ENCODE measurements at places on chromosomes 12 and 14.
A peak's percentile ranks its signal among the peaks of the same experiment; 100 is the strongest.

- DNase-seq: no peak
These were observed 69.6 kb downstream of the NT5DC3 start for GRCh38 chr12:103771466-103771865.

DNA sequence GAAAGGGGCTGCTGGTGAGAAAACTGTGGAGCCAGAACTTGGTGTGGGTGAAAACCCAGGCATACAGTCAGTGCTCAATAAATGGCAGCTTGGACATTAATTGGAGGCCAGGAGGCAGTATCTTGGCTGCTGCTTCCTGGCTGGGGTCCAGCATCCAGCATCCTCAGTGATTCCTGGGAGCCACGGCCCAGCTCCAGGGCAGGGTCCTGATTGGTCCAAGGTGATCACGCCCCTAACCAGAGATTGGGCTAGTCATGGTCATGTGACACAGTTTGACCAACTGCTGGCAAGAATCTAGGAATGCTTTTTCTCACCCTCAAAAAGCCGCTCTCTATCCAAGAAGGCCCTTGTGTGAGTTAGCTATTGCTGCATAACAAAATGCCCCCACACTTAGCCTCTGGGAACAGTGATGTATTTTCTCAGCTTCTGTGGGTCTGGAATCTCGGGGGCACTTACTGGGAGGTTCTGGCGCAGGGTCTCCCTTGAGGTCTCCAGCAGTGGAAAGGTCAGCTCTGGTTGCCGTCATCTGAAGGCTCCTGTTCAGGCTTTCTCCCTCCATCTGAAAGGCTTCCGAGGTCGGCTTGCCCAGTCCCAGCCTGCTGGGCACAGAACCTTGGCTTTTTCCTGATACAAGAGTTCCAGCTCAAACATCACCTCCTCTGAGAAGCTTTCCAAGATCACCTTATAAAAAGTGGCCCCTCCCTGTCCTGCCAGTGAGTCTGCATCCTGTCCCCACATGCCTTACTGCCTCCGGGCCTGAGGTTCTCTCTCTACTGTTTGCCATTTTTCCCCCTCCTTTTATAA is 119.2 kb upstream of the NCOR2 start:
- no peak for DNase-seq

GRCh38 chr12:106913456-106913855 is 42.3 kb upstream of the TMEM263 start:
- DNase-seq: no peak

DNA sequence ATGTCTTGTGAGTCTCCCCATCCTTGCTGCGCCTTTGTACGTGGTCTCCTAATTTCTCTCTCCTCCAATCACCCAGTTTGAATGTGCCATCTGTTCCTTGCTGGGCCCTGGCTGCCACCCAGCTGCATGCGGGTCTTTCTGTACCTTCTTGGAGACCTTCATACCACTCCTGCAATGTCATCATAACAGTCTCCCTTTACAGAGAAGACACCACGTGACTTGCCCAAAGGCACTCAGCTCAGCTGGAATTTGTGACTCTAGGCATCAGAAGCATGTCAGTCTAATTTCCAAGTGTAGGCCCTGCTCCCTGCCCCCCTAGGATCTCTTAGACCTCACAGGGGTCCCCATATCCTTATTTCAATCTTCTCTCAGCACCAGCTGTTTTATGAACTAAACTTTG is 284.2 kb downstream of the TTC8 start:
- DNase-seq: peak; percentile 8

DNA sequence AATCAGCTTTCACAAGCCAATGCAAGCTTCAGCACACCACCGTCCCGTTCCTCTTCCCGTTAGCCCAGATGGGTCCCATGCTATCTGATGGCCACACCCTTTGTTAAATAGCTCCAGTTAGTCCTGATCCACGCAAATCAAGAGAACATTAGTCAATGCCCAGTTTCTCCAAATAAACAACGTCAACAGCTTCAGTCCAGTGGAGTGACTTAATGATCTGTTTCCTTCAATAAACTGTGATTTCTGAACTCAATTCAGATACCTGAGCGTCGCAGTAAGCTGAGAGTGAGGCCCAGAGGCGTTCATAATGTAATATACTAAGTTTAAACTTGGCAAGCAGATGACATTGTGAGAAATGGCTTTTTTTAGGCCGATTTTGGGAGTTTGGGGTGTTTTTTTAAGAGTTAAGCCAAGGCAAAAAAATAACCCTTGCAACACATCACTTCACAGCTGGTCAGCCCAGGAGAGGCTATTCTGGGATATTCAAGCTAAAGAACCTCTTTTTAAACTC is 112.3 kb downstream of the ZFP36L1 start:
- DNase-seq: no peak

DNA sequence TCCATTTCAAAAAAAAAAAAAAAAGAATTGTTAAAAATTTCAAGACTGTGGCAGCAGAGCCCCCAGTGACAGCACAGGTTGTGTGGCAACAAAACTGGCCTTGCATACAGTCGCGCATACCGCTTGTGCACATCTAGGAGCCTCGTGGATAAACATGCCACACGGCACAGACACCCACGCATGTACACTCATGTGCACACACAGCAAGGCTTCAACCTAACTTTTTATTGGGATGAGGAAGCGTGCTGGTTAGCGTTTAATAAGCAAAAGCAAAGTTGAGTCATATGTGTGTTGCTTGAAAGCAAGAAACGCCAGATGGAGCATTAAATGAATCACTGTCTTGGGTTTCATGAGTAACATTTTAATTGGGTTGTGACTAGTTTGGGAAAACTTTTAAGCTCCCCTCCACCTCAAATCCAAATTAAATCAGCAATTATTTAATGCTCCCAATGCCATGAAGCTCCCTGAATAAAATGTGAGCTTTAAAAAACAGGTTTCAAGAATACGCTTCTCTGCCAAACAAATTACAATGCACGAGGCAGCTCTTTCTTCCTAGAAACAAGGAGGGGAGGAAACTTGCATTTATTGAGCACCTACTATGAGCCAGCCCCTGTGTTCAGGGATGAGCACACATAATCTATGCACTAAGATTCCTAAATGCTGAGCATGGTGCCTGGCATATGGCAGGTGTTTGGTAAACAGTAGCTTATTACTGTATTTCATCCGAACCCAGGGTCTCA is 35.7 kb upstream of the EML1 start:
- DNase-seq: no peak

DNA sequence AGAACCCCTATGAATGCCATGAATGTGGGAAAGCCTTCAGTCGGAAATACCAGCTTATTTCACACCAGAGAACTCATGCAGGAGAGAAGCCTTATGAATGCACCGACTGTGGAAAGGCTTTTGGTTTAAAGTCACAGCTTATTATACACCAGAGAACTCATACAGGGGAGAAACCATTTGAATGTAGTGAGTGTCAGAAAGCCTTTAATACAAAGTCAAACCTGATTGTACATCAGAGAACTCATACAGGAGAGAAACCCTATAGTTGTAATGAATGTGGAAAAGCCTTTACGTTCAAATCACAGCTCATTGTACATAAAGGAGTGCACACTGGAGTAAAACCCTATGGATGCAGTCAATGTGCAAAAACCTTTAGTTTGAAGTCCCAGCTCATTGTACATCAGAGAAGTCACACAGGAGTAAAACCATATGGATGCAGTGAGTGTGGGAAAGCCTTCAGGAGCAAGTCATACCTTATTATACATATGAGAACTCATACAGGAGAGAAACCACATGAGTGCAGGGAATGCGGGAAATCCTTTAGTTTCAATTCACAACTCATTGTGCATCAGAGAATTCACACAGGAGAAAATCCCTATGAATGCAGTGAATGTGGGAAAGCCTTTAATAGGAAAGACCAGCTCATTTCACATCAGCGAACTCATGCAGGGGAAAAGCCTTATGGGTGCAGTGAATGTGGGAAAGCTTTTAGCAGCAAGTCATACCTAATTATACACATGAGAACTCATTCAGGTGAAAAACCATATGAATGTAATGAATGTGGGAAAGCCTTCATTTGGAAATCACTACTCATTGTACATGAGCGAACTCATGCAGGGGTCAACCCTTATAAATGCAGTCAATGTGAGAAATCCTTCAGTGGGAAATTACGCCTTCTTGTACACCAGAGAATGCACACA is 22.3 kb downstream of the ZNF268 start:
- no peak for DNase-seq

GRCh38 chr14:65132855-65133254 is 30.5 kb upstream of the MAX start:
- no peak for DNase-seq

GRCh38 chr14:101757064-101757838 is 4.3 kb upstream of the PPP2R5C start:
- no peak for DNase-seq

GRCh38 chr12:22856178-22856577 is 231.2 kb downstream of the ETNK1 start:
- DNase-seq: no peak

- peak; percentile 18 for DNase-seq
These were observed 57.1 kb downstream of the ZDHHC17 start for GRCh38 chr12:76820888-76821482.

- DNase-seq: no peak
These were observed 110.7 kb downstream of the ZFC3H1 start for GRCh38 chr12:71552728-71553501.

DNA sequence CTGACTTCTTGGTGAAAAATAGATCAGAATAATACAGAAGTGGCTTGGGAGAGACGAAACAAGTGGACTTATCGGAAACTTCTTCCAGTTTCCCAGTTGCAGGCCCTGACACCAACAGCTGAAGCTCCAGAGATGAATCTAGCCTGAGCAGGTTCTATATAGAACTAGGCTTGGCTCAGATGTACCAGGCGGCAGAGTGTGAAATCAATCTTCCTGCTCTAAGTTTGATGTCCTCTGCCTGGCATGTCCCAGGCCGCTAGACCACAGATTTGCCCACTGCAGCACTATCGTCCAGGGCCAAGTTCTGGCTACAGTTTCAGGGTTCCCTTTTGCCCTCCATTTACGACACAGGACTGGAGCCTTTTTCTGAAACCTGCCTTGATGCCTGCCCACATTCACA is 91.3 kb upstream of the PLEKHA5 start:
- DNase-seq: no peak

GRCh38 chr12:56596815-56597214 is 33.3 kb downstream of the BAZ2A start:
- no peak for DNase-seq

GRCh38 chr14:85300107-85300506 is 229.8 kb upstream of the FLRT2 start:
- no peak for DNase-seq

DNA sequence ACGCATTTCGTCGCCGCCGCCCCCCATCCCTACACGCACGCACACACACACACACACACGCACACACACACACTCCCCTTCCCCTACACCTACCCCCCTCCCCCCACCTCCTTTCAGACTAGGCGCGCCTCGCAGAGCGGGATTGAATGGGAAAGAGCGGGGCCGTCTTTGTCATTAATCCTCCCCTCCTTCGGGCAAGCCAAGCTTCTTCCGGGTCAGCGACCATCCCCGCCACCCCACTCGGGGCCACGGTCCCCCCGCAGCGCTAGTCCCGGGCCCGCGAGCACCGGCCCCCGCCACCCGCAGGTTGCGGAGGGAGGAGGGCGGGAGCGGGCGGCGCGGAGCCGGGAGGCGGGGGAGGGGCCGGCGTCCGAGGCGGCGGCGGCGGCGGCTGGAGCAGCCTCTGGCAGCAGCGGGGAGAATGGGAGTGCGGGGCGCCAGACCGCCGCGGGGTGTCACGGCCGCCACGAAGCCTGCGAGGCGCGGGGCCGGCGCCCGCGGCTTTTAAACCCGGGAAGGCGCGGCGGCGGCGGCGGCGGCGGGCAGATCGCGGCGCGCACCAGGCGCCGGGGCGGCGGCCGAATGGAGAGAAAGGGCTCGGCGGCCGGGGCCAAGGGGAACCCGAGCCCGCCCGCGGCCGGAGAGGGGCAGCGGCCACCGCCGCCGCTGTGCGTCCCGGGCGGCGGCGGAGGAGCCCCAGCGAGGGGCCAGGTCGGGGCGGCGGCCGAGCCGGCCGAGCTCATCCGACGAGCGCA is at the start of gene TTC9:
TSS of gene TTC9 (plus strand) at position 369 of the 755 bp plus-strand sequence. CDS start at position 583, 214 bp downstream.
- DNase-seq: peak; percentile 44

GRCh38 chr14:24315243-24315806 is 4.0 kb downstream of the LTB4R start:
- no peak for DNase-seq

- DNase-seq: no peak
These were observed 274.9 kb upstream of the LMO3 start for GRCh38 chr12:16880864-16881285.

DNA sequence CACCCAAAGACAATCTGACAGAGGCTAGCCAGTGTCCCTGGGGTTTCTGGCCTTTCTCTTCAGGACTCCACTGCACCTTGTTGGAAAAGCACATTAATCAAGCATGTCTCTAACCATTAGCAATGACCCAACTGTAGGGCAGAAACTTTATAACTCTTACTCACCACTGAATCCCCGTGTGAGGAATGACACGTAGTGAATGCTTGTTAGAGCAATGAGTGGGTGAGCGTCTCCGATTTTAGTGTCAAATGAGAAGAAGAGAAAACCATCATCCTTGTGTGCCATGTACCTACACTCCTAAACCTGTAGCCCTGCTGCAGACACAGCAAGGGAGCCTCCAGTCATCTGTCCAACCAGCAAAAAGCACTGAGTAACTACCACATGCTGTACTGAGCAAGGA is 56.5 kb upstream of the GPR68 start:
- DNase-seq: no peak

- no peak for DNase-seq
These were observed 37.1 kb upstream of the OR5AU1 start for GRCh38 chr14:21192875-21193535.

- no peak for DNase-seq
These were observed 6.1 kb downstream of the HNF1A start for GRCh38 chr12:120984351-120984898.

GRCh38 chr12:105443802-105444652 is 113.5 kb downstream of the C12orf75 start:
- DNase-seq: no peak

DNA sequence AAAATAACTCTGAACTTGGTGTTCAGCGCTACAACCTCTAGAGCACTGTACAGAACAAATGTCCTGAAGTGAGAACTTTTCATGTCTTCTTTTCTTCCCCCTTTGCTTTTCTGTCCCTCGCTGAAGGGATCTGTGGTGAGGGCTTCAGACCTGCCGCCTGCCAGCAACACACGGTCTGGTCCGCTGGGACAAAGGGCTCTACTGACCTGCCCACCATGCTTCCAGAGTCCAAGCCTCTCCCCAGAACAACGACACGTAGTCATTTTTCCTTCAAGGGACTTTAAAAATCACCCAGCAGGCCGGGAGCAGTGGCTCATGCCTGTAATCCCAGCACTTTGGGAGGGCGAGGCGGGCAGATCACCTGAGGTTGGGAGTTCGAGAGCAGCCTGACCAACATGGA is 140.4 kb downstream of the EFCAB11 start:
- no peak for DNase-seq

GRCh38 chr14:98382662-98383061 is 889.3 kb downstream of the BCL11B start:
- DNase-seq: no peak
